ENCODE measurements at places on chromosomes 11 and 22. TPM values are rescaled to one million over a fixed set of nuclear protein-coding genes. Genes with fewer than 3 reads are reported as not detected.

Gene NEFH
- total RNA-seq = 0.46 TPM

Gene MDK
- 100.0 TPM for total RNA-seq

Gene CSKMT
- 12.6 TPM for total RNA-seq

- H3K36me3 ChIP-seq = no peaks in the 10 kb centered on the region
- no peak for DNase-seq
- no peaks in the 10 kb centered on the region for H3K27me3 ChIP-seq
- H3K4me1 ChIP-seq = no peaks in the 10 kb centered on the region
Observed at GRCh38 chr11:45872651-45873356, 12.6 kb upstream of the MAPK8IP1 start.

DNA sequence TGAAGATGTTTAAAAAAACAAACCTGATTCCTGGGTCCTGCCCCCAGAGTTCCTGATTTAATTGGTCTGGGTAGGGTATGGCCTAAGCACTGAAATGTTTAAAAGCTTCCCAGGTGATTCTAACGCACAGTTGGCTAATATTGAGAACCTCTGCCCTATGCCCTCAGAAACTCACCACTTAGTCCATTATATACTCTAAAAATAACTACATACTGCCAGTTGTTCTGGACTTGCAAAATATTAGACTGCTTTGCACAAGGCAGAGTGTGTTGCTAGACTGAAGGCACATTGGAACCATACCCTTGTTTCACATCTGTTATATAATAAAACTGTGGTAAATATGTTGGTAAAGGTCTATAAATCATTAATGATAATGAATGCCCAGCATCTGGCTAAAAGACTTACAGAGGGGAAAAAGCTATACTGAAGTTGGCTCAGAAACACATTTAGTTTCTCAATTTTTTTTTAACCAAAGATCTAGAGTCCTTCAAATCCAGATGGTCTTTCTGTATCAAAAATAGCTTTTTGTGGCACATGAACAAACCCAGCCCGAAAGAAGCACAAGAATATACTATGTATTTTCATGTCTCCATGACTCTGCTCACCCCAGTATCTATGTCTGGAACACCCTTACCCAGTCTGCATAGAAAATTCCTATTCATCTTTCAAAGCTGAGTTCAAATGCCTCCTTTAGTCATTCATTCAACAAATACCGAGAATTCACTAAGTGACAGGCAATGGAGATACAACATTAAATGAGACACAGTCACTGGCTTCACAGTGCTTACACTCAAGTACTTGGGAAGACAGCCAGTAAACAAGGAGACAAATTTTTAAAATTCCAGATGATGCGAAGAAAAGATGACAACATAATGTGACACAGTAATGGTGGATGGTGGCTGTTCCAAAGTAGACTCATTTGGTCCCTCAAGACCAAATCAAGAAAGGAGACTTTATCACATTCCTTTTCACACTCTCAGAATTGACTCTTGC, 44.1 kb downstream of the RBFOX2 start:
- H3K36me3 ChIP-seq = no peaks in the 10 kb centered on the region
- no peak for DNase-seq
- H3K4me3 ChIP-seq = no peak overlapping the region
- peaks cover 11% of the 10 kb centered on the region for H3K4me1 ChIP-seq
- H3K27me3 ChIP-seq = no peaks in the 10 kb centered on the region

GRCh38 chr11:123434262-123434661, 4.2 kb downstream of the GRAMD1B start:
- H3K4me1 ChIP-seq = no peaks in the 10 kb centered on the region
- H3K36me3 ChIP-seq = no peaks in the 10 kb centered on the region
- H3K27ac ChIP-seq = no peak overlapping the region
- H3K4me3 ChIP-seq = no peak overlapping the region

- H3K27me3 ChIP-seq = no peaks in the 10 kb centered on the region
- peak overlapping the region; percentile 55 for H3K27ac ChIP-seq
- no peak for DNase-seq
- no peaks in the 10 kb centered on the region for H3K36me3 ChIP-seq
- H3K4me1 ChIP-seq = no peaks in the 10 kb centered on the region
Observed at GRCh38 chr11:70352100-70352499, 46.2 kb upstream of the CTTN start.

Gene GAL3ST3
- total RNA-seq = 0.26 TPM

GRCh38 chr11:43555186-43555585, 125.4 kb upstream of the HSD17B12 start:
- H3K36me3 ChIP-seq = no peaks in the 10 kb centered on the region
- DNase-seq = no peak
- peak overlapping the region; percentile 48 for H3K27ac ChIP-seq
- peak overlapping the region; percentile 4 for H3K4me3 ChIP-seq

- H3K27me3 ChIP-seq = no peaks in the 10 kb centered on the region
- no peak overlapping the region for H3K4me3 ChIP-seq
- peaks cover 8% of the 10 kb centered on the region for H3K4me1 ChIP-seq
- DNase-seq = no peak
Observed at GRCh38 chr11:10637731-10638151, 55.8 kb downstream of the IRAG1 start.

Gene TEX54
- total RNA-seq = not detected

- peaks cover 10% of the 10 kb centered on the region for H3K4me1 ChIP-seq
- peaks cover 11% of the 10 kb centered on the region for H3K27me3 ChIP-seq
- H3K36me3 ChIP-seq = no peaks in the 10 kb centered on the region
- no peak overlapping the region for H3K4me3 ChIP-seq
- no peak overlapping the region for H3K27ac ChIP-seq
Observed at GRCh38 chr22:41920271-41920976, 5.5 kb upstream of the SHISA8 start.

Gene LRRC4C
- 16.9 TPM for total RNA-seq
